T-helper 22 cell (primary cell): ENCODE measurements at places on chromosomes 3 and 15.

DNA sequence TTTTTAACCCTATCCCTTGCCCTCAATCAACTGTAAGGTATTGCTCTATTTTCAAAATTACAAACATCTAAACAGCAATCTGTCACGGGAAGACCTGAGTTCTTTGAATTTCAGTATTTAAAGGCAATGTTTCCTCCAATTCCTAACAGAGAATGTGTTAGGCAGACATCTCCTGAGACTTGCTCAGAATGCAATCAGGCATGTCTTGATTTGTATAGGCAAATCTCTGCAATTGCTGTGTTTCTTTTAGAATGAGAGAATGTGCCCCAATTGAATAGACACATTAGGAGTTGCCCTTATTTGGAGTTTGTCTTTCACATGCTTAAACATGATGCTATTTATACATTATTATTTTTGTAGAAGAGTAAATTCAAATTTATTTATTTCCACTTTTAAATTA is 205.6 kb downstream of the CADM2 start:
- DNase-seq, result no peak

- no peak for DNase-seq
Measured at GRCh38 chr3:58898513-58898912, 151.3 kb downstream of the CFAP20DC start.

- DNase-seq, result no peak
Measured at GRCh38 chr3:171972871-171973348, 66.5 kb upstream of the FNDC3B start.

DNA sequence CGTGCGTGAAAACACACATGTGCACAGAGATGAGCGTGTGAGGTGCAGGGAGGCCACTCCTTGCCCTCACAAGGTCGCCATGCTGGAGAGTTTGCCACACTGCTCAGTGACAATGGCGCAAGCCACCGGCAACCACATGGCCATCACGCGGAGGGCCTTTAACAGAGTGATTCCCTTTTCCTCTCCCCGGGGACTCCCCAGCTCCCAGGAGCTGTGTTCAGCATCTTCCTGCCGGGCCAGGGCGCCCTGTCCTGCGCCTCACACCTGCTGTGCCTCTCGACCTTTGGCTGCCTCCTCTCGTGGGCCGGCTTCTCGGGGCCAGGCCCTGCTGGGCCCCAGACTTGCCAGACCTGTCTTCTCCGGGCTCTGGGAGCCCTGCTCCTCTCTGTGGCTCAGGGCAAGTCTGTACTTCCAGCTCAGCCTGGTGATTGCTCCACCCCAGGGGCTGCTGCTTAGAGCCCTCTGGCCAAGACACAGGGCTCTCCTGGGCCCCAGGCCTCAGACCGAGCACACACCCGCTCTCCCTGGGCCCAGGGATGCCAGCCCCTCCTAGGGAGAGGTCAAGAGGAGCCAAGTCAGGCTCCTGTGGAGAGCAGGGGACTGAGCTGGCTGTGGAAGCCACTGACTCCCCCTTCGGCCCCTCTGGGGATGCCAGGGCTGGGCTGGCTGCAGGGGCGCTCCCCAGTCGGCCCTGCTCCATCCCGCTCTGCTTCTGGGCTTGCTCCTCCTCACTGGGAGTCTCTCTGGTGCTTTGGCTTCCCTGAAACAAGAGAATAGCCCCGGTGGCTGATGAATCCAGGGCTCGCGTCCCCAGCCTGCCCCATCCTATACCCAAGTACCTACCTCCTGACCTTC is 5.6 kb downstream of the CCDC9B start:
- no peak for DNase-seq

- DNase-seq, result no peak
Measured at GRCh38 chr3:79380581-79380980, 387.2 kb downstream of the ROBO1 start.

DNA sequence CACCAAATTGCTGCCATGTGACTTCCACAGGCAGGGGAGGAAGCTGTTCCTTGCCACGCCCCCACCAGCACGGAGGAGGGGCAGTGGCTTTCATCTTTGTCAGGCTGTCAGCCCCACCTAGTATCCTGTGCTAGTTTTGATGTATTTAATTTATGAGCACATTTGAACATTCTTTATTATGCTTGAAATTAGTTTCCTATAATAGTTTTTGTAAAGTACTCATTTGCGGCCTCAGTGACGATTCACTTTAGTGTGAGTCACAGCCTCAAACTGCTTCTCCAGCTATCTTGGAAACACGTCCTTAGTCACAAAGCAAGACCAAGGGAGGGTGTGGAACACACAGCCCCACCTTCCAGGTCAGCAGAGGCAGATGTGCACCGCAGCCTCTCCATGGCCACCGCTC is 239.9 kb upstream of the ATP10A start:
- no peak for DNase-seq

DNA sequence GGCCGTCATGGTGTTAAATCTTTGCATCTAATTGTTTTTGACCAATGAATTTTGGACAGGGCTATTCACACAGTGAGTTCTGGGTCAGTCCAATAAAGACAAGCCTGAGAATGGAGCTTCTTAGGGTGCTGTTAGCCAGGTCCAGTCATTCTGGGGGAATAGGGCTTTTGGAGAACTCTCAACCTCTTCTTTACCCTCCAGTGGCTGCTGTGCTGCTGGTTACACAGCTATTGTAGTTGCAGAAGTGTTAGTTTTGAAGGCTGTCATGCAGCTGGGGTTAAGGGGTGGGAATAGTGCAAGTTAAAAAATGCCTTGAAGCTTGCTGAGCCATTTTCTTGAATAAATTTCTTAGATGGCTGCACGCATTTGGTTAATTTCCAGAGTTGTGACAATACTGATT is 89.9 kb downstream of the CHD2 start:
- no peak for DNase-seq

DNA sequence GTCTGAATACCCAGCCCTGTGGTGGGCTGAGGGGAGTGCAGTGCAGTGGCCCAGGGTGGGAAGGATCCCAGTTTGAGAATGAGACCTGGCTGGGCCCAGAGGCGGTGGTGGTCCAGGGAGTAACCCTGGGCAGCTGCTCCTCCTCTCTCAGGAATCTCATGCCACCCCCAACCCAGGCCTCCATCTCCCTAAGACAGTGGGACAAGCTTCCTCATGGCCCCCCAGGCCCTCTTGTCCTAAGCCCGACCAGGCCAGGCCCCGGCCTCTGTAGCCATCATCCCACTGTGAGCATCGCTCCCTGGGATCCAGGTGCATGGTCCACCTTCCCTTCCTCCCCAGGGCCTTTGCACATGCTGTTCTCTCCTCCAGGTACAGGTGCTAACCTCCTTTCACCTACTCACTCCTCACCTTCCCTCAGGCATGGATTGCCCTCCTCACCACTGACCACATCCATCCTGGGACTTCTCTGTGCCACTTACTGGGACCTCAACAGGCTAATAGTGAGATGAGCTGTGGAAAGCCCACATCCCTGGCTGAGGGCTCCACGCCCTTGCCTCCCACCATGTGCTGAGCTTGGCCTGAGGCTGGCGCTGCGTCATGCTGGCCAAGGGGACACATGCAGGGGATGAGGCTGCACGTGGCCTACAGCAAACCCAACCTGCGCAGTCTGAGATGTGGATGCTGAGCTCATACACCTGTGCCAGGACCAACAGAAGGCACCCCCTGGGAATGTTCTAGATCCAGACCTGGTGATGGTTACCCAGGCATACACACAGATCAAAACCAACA is 9.9 kb downstream of the CHDH start:
- DNase-seq, result no peak

GRCh38 chr3:190533511-190534281 is 19.8 kb downstream of the IL1RAP start:
- DNase-seq, result no peak

- DNase-seq, result no peak
Measured at GRCh38 chr15:99409097-99409473, 156.7 kb upstream of the MEF2A start.

DNA sequence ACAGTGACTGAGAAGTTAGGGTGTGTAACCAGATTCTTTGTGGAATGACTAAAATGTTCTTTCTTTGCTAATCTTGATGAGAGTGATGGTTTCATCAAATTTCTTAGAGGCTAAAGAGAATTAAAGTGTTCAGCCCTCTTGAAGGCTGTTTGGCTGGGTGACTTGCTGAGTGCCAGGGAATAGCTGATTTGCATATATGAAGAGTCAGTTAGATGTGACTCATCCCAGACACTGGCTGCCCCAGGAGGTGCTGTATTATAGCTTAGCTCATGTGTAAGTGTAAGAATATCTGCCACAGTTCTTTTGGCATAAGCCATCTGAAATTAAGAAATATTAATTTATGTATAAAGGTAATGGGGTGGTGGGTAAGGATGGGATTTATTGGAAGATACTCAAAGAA is 535.1 kb downstream of the NLGN1 start:
- no peak for DNase-seq

DNA sequence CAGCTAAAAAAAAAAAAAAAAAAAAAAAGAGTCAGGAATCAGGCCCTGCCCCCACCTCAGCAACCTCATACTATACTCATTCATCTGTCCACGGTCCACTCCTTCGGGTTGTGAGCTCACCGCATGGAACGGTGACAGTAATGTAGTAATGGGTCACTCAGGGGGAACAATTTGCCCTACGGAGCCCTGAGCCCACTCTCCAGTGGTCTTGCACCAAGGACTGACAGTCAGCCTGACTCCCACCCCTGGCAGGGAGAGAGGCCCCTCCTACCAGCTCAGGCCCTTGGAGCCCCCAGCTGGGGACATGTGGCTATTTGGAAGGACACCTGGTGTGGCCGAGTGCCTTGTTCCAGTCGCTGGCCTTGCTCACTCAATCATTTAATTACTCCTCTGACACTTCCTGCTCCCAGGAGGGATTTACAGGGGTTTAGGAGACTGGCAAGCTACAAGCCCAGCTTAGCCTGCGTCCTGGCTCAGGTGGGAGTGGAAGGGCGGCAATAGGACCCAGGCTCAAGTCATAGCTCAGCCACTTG is 19.9 kb upstream of the CACNA2D2 start:
- no peak for DNase-seq

DNA sequence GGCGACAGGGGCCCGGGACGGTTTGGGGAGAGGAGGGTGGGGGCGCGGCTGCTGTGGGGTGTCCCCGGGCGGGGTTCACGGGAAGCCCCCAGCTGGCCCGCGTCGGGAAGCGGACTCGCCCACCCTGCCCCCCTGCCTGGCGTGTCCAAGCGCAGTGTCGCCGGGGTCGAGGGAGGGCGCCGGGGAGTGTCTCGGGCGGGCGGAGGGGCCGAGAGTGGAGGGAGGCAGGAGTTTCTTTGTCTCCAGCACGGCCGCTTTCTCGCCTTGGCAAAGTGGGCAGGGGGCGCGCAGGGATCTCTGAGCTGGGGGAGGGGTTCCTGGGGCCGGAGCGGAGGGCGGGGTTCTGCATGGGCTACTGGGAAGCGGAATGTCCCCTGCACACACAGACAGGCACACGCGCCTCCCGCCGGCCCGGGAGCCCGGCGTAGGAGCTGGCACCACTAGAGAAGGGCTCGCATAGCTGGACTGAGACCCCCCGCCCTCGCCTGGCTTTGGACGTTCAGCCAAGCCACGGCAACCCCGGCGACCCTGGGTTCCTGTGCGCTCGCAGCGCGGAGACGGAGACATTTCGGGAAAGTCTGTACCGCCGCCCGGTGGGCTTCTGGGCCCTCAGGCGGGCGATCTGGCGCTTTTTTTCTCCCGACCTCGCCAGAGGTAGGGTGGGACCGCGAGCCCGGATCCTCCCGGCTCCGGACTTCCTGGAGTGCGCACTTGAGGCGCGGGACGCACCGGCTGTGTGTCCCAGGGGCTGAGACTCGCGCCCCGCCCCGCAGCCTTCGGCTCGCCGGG is 822 bp downstream of the ST8SIA2 start:
- DNase-seq, result no peak

GRCh38 chr15:35281515-35281914 is 196.4 kb upstream of the NANOGP8 start:
- no peak for DNase-seq

DNA sequence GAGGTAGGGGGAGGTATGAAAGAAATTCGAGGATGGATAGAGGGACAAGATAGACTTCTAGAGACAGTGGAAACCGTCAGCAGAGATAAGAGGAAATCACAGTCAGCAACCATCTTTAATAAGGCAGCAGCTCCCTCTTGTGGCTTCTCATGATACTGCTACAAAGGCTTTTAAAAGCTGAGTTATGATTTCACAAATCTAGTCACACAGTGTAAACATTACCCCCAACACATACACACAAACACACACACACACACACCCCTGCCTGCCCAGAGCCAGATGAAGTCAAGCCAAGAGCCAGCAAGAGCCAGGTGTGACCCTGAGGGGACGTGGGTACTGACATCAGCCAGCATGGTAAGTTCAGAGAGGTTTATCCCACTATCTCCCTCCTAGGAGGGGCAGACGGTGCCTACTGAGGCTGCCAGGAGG is 18.9 kb upstream of the TGM5 start:
- DNase-seq, result no peak

GRCh38 chr15:68681836-68682235 is 103.0 kb downstream of the CORO2B start:
- DNase-seq, result no peak

DNA sequence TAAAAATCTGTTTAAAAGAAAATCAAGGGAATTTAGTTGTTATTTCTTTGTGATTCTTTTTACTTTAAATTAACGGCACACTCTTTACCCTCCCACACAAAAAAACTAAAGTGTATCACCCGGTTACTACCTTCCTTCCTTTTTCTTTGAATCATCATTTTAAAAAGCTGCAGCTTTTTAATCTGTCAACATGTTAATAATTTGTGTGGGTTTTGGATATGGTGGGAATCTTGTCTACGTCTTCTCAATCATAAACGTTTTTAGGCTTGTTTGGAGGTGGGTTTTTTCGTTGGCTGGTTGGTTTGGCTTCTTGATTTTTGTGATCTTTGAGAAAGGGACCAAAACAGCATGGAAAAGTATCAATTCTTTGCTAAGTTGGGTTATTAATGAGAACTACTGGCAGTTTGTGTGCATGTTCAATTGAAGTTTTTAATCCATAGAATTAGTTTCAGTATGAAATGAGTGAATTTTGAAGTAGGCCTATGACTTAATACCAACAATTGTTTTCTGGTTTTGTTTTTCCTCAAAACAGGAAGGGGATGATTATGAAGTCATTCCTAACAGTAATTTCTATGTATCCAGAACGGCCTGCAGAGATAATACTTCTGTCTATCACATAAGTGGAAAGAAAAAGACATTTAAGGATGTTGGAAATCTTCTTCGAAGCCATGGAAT is 4.5 kb downstream of the SMC4 start:
- DNase-seq, result no peak

DNA sequence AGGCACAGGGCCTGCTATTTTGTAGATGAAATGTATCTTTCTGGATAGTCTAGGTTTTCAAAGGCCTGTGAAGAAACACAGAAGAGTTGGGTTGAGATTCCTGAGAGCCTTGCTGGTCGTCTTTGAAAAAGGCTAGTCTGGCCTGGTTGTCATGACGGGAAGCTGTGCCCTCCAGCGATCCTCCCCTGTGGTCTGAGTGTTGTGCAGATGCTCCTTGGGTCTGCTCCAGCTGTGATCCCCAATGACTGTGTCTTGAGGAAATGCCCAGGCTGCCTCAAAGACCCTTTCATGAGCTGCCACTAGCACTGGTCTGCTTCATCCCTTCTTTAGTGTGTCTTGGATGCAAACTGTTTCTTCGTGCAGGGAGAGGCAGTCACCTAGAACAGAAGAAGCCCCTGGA is 111.0 kb upstream of the SYNPR start:
- no peak for DNase-seq

GRCh38 chr15:90711842-90712241 is 5.3 kb upstream of the BLM start:
- no peak for DNase-seq
